ENCODE measurements at places on chromosomes 3 and 15.

DNA sequence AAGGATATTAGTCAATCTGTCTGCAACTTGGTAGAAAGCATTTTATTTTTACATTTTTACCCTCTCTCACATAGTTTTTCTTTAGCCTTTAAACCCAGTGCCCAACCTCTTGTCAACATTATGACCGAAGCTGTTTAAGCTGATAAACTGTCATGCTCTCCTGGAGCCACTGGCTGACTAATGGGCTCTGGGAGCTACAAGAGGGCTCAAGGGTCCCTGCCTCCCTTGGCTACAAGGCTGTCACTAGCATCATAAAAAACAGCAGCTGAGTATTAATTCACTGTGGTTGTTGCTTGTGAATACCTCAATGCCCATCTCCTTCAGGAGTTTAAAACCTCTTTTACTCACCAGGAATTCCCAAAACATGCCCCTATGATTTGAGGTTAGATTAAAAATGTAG lies 237.9 kb downstream of the ZMAT3 start:
- DNase-seq = no peak

- DNase-seq = no peak
Measured at GRCh38 chr3:21345382-21345976, 405.5 kb downstream of the ZNF385D start.

DNA sequence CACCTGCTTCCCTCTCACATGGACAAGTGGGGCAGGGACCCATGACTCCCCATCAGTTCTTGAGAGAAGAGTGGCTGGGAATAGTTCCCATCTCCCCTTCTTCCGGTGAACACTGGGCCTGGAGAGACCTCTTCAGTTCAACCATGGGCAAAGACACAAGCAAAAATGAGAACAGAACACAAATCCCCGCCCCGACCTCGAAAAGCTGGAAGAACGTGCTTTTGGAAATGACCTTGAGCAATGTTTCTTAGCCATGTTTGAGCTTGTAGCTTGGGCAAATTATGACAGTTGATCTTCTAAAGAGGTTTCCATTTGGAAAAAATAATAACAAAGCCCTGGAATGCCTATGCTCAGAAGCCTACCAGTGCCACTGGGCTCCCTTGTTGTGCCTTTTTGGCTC lies 59.0 kb downstream of the FAM174B start:
- DNase-seq = no peak

- DNase-seq = no peak
Measured at GRCh38 chr15:70463453-70463834, 299.9 kb downstream of the UACA start.

DNA sequence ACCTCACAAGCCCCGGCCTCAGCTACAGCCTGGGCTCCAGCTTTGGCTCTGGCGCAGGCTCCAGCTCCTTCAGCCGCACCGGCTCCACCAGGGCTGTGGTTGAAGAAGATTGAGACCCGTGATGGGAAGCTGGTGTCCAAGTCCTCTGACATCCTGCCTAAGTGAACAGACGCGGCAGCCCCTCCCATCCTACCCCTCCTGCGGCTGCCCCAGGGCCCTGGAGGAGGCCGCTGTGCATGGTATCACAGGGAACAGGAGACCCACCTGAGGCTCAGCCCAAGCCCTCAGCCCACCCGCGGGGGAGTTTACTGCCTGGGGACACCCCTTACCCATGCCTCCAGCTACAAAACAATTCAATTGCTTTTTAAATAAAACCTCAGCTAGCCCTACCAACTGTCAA lies 6.0 kb upstream of the LARP6 start:
- no peak for DNase-seq

DNA sequence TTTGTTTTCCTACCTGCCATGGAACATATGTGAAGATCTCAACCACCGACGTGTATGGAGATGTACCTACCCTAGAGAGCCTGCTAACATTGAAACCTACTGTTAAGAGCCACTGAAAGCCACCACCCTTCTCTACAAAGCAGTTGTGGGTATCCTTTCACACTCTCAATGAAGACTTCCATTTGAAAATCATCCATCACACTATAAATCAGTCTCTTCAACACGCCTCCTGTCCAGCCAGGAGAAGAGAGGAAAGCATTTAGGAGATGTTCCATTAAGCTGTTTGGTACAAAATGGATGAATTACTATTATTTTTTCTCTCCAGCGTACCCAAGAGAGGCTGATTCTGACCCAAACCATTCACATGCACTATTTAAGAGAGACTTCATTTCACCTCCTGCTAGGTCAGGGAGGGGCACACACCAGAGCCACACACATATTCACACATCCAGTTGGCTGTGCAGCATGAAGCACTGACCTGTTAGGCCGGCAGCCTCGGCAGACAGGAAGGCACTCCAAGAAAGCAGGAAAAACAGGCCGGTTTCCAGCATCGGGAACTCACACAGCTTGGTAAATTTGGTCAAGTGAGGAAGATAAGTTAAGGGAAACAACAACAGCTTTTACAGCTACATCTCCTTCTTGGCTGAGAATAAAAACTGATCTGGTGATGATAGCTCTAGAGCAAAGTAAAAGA lies 274.5 kb downstream of the SLC9A9 start:
- DNase-seq = no peak

- DNase-seq = no peak
Measured at GRCh38 chr3:50267280-50267913, 1.6 kb upstream of the SEMA3B start.

Measured in activated naive CD4-positive, alpha-beta T cell treated with Interleukin-2 at 50 U/mL for 16 hours (primary cell).